T-helper 1 cell (primary cell): ENCODE measurements at places on chromosomes 11 and 22.

DNA sequence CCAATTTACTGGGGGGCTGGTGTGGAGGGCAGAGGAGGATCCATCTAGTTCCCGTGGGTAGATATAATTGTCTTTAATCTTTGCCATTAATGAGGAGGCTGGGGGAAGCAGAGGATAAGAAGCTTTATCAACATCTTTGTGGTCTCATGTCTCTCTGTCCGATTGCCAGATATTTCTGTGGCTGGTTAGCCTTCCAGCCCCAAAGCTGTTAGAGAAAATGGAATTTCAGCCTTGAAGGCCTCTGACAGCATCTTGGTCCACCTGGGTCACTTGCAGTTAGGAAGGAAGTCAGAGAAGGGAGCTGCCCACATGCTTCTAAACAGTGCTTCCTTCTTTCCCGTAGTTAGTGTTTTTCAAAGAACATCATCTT is 56.9 kb downstream of the ABTB2 start:
- DNase-seq, result no peak

GRCh38 chr11:119683783-119684182 is 45.2 kb downstream of the NECTIN1 start:
- no peak for DNase-seq

GRCh38 chr22:39396797-39397195 is 2.8 kb upstream of the TAB1 start:
- DNase-seq, result no peak

DNA sequence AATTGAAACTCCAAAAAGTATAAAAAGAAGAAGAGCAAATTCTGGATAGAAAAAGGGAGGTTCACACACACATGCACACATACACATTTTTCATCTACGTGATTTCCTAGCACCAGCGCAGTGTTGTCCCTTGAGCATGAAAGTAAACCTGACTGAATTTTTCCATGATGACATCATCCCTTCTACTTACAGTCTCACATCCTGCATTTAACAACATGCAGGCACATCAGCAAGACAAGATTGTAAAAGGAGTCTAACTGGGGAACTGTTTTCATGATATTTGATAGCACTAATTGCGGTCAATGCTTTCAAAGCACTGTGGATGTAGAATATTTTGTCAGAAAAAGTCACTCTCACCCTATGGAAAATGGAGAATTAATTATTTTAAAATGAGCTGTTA is 36.6 kb downstream of the GAS2 start:
- no peak for DNase-seq

DNA sequence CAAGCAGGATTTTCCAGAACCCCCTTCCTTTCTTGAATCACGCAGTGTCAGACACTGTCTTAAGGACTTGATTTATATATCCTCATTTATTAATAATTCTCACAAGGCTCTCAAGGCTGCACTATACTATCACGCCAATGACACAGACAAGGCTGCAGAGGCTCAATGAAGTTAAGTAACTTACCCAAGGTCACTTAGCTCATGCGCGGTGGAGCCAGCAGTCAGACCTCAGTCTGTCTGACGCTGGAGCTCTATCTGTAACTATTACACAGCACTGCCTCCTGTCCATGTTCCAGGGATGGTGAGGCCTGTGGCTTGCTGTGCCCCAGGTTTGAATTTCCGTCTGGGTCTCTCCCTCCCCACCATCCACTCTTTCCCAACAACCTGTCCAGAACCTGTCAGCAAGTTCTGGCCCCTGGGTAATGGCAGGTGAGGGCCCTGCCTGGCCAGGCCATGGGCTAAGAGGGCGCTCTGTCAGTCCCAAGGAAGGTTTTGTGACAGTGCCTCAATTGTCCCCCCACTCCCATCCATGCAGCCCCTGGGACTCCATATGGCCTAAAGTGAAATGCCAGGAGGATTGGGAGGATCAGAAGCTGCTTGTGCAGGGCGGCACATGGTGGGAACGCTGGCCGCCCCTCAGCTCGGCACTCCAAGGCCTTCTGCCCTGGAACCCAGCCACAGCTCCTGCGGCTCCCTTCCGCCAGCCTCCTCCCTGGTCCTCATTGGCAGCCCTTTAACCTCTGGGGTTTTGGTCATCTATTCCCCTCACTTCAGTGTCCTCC is 8.6 kb downstream of the KCNC1 start:
- DNase-seq, result no peak

DNA sequence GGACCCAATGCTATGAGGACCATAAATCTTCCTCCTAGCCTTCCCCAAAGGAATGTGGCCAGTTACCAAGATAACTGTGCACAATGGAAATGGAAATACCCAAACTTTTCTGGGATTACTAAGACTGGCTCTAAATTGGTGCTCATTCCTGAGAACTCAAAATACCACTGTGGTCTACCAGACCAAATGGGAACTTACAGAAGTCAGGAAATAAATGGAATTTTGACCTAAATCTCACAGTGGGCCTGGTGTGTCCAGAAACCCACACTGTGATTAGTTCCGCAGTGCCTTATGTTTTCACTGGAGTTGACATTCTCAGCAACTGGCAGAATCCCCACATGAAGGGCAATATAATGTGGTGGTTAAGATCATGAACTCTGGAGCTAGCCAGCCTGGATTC is 99.4 kb upstream of the ZC3H12C start:
- DNase-seq, result no peak
